ENCODE measurements at places on chromosomes 6 and 20.
A peak's percentile ranks its signal among the peaks of the same experiment; 100 is the strongest.

DNA sequence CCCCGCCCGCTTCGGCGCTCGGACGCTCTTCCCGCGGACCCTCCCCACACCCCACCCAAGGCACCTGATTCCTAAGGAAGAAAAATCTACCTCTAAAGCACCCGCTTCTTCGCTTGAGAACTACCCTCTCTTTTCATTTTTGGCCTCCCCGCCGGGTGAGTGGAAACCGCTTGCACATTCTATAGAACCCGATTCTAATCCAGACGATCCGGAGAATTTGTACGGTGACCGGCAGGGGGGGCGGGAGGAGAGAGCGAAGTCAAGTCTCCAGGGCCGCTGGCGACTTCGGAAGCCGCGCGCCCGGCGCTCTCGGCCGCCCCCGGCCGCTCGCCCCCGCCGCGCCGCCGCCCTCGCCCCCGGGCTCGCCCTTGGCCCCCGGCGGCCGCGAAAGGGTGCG, at the start of gene RBM24:
Gene RBM24, plus strand, starts transcription at position 262 of the 397 bp plus-strand sequence. CDS start 221 bp downstream, outside the sequence.
- DNase-seq = peak; percentile 20

DNA sequence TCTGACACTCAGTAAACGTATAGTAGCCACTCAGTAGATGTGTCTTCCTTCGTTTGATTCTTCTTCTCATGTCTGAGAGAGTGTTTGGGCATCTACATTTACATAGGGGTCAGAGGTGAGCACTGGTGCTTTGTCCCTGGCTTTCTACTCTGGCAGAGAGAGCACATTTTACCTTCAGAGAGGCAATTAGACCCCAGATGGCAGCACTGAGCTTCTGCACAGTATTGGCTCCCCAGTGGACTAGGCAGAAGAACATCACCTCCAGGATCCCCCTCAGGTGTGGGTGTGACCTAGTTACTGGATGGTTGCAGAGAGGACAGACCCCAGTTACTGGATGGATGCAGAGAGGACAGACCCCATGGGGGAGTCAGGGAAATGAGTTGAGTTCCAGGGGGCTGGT, 327.2 kb downstream of the DHX35 start:
- no peak for DNase-seq

DNA sequence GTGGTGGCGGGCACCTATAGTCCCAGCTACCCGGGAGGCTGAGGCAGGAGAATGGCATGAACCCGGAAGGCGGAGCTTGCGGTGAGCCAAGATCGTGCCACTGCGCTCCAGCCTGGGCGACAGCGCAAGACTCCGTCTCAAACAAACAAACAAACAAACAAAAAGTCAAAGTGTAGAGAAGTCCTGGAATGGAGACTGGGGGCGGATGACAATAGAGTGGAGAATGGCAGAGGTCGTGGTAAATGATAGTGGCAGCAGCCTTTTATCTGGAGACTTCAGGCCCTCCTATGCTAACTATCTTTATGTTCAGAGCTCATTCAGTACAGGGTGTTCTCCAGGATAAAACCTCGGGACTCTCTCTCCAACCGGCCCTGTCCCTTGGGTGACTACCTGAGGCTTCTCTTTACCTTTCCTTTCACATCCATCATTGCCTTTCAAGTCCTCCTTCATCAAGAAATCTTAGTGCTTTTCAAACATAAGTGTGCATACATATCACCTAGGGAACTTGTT, 1.4 kb upstream of the FKBPL start:
- DNase-seq = no peak

DNA sequence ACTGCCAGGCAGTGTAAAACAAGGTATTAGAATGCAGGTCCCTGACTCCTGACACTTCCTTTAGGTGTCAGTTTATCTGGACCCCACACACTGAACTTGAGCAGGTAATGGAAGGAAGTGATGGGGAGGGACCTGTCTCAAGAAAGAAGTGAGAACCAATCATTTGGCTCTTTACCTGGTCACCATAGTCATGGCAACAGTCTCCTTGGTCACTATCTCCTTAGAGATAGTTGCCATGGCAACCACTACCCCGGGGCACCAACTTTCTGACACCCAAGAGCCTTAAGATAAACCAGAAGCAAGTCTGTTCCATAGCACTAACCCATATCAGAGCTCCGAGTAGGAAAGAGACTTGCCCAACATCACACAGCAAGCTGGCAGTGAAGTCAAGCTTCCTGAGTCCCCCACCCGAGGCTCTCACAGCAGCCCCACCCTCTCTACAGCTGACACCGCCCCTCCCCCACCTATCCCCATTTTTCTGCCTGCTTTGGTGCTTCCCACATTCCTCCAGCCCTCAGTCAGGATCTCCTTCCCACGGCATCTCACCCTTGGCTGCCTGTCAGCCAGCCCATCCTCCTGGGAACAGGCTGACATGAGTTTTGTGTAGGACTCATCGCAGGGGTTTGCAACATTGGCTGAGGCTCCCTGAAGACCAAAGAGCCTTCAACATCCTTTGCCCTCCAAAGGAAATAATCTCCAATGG, 16.3 kb upstream of the HM13 start:
- no peak for DNase-seq

GRCh38 chr6:118740372-118740771, 89.0 kb upstream of the CEP85L start:
- DNase-seq = no peak

DNA sequence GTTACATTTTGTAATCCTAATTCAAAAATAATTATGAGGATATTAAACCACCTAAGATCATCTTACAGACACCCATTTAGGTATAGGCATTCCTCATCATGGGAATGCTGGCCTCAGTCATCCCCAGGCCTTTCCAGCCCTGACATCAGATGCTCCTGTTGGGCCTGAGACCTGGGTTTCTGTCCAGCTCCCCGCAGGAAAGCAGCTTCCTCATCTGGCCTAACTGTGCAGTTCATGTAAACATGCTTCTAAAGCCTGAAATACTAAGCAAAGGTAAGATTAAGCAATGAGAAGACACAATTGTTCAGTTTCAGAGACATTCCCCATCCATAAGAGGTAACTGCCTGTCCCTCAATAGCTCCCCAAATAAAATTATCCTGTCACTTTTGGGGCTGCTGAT, 19.0 kb downstream of the ETV7 start:
- DNase-seq = no peak

GRCh38 chr6:24972311-24972958, 36.7 kb upstream of the RIPOR2 start:
- DNase-seq = no peak

GRCh38 chr6:36822506-36823269, 16.6 kb downstream of the CPNE5 start:
- peak; percentile 98 for DNase-seq

DNA sequence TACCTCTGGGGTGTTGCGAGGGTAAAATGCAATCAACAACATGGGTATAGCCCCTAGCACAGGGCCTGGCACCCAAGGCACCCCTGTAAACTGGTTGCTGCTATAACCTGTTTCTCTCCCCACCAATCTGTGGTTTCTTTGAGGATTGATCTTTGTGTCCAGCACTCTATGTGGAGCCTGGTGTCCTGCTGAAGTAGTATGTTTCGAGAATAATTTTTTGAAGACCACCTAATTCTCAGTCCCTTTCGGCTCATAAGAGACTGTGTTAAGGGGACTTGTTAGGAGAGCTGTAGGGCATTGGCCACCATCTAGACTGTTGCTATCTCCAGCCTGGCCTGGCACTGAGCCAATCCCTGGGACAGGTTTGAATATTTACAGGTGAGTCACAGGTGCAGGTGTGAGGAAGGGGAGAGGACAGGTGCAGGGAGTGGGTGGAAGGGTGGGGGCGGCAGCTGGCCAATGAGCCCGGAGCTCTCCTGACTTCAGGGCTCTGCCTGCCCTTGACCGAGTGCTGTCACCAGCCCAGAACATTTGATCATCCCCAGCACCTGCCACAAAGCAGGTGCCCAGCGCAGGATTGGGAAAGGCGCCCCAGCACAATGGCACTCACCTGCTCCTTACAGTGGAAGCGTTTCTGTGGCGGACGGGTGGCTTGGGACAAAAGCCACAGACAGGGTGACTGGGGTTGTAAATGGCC, 8.1 kb upstream of the C20orf144 start:
- DNase-seq = no peak

DNA sequence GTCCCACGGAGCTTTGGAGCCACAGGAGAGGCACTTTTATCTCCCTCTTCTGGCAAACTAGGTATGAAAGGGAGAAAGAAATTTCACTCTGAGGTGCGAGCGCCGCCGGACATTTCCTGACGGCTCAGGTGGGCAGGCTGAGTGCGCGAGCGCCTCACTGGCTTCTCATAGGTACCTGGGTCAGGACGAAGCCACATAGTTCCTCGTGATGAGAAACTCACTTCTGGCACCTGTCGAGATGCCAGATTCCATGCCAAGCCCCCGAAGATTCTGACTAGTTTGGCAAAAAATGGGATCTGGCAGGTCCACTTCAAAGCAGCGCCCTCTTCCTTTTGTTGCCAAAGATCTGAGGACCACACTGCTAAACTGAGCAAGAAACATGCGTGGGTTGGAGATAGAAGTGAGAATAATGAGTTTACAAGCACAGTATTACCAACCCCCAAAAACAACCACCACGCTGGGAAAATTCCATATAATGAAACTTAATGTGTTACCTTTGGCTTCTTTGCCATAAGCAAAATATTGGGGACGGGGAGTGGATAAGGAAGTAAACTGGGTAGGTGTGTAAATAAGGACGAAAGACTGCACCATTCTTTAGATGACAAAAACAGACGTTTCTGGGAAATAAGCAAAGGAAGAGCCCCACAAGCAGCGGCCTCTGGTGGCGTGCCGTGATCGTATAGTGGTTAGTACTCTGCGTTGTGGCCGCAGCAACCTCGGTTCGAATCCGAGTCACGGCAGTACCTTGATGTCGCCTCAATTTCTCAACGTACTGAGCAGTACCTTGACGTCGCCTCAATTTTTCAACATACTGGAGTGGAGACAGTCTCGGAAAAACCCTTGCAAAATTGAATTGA, 89.8 kb upstream of the PRSS16 start:
- no peak for DNase-seq

GRCh38 chr20:25251019-25251418, 3.1 kb downstream of the PYGB start:
- DNase-seq = no peak

- no peak for DNase-seq
Measured at GRCh38 chr20:6235510-6235909, 112.7 kb upstream of the FERMT1 start.

DNA sequence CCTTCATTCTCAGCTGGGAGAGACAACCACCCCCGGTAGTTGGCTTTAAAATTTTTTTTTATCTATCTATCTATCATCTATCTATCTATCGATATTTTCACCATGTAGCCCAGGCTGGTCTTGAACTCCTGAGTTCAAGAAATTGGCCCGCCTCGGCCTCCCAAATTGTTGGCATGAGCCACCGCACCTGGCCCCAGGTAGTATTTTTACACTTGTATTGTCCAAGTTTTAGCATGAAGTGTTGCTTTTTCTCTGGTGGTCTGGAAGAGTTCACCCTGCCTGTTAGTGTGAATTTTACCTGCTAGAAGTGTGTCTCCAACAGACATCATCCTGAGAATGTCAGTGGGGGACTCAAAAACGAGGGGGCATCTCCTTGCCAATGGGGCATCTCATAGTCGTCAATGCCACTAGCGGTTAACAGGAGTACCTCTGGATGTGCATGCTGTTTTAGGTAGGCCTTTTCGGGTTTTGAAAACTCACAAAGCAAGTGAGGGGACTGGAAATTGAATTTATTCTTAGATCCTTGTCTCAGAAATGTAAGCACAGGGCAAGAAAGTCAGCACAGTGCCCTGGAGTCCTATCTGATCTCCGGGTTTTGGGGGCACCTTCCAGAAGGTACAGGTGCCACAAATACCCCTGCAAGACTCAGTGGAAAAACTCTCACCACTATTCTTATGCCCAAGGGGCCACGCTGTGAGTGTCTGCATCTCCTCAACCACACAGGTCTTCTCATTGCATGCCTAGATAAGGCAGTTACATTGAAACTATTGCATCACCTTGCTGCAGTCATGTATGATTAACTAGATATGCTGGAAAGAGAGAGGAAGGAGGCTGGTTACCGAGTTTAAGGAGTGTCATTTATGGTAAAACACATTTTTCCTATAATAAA, 37.1 kb downstream of the TNFAIP3 start:
- no peak for DNase-seq

GRCh38 chr6:135971351-135971750, 119.8 kb downstream of the PDE7B start:
- DNase-seq = no peak

GRCh38 chr20:21505161-21505809, 8.6 kb downstream of the NKX2-2 start:
- no peak for DNase-seq

DNA sequence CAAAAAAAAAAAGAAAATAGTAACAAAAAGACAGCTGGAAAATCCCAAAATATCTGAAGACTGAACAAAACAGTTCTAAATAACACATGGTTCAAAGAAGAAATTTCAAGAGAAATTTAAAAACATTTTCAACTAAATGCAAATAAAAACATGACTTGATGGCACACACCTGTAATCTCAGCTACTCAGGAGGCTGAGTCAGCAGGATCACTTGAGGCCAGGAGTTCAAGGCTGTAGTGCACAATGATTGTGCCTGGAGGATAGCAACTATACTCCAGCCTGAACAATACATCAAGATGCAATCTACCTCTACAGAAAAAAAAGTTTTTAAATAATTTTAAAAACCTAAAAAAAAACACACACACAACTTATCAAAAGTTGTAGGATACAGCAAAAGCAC, 21.6 kb upstream of the ASF1A start:
- no peak for DNase-seq

DNA sequence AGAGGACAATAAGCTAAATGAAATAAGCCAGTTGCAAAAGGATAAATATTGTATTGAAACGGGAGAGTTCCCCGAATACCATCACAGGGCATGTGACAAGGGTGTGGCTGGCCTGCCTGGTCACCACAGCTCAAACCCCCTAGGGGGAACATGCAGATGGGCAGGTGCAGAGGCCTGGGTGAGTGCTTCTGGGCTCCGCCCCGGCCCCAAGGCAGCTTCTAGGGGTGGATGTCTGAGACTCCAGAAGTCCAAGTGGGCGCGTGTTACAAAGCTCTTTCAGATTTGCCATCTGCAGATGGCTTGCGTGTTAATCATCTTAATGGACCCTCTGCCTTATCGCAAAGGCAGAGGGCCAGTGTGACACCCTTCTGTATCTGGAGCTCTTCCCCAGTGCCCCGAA, 559.2 kb upstream of the IMPG1 start:
- no peak for DNase-seq

GRCh38 chr6:12436224-12436623, 146.1 kb downstream of the EDN1 start:
- DNase-seq = no peak

DNA sequence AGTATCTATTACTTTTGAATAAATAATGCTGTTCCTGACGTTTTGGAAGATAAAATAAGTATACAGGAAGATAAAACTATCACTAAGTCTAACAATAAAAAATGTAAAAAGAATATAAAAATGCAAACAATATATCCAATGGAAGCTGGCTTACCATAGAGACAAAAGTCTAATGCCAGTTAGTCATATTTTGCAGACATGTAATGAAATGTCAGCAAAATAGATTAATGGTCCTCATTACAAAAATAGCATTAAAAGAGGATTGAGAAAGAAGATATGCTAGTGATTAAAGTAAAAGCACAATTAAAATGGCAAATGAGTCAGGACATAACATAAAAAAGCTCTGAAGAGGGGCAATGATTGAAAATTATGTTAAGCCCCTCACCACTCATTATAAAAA, 265.0 kb downstream of the MMUT start:
- DNase-seq = no peak

GRCh38 chr6:89146718-89147700, 1.2 kb downstream of the PM20D2 start:
- DNase-seq = no peak
